ENCODE measurements at places on chromosomes 3 and 15.
A peak's percentile ranks its signal among the peaks of the same experiment; 100 is the strongest.

GRCh38 chr3:167031364-167032049, 348.6 kb downstream of the ZBBX start:
- DNase-seq: no peak

DNA sequence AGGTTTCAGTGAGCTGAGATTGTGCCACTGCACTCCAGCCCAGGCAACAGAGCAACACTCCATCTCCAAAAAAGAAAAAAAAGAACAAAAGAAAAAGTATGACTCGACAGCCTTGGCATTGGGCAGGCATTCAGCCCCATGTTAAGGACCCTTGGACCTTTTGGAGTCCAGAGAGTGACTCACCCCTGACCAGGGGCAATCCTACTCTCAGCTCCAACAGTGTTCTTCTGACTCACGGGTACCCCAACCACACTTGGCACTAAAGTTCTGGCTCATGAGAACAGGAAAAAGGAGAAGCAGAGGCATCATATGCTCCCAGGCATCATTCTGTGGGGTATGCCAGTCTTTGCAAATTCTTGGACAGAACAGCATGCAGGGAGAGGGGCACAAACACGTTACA, 252.4 kb upstream of the HES1 start:
- DNase-seq: no peak

DNA sequence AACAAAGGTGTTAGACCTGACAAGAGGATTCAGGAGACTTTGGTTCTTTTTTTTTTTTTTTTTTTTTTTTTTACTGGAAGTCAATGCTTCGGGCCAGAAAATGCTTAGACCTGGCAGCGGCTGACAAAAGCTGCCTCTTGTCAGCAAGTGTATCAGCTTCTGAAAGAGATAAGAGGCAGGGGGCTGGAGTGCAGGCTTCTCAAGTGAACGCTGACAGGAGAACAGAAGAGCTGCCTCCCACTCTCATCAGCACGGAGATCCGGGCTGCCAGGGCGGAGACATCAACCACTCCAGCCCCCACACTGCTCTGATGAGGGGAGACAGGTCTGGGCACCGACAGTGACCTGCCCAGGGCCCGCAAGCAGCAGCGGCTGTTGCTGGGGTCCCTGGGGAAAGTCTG, 9.4 kb upstream of the SCN5A start:
- DNase-seq: no peak

- DNase-seq: peak; percentile 65
Measured at GRCh38 chr15:60591496-60592370, 112.8 kb upstream of the ICE2 start.

DNA sequence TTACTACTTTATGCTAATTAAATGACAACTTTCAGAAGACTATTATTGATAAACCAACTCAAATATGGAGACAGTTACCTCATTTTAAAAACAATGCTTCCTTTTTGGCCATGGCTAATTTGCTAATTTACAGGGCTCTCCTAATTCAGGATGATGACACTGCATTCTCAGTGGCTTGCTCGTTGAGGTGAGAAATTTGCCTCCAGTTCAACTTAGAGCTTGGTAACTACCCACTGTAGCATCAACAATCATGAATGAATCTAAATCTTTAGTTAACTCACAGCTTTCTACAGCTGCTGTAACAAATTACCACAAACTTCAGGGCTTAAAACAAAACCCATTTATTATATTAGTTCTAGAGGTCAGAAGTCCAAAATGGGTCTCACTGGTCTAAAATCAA, 14.0 kb downstream of the PBRM1 start:
- no peak for DNase-seq

DNA sequence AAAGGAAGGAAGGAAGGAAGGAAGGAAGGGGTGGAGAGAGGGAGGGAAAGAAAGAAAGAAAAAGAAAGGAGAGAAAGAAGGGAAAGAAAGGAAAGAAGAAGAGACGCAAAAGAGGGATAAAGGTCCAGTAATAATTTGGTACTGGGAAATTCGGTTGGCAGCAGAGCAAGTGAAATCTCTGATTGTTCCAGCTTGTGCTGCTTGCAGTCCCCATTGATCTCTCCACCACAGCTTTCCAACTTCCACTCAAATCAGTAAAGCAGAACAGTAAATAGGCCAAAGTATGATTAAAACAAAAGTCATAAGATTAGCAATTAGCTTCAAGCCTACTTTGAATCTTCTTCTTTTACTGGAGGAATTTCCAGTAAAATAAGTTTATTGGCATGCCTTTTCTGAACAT, 357.2 kb downstream of the ROBO1 start:
- DNase-seq: no peak

- peak; percentile 65 for DNase-seq
Measured at GRCh38 chr15:73927003-73927475, 777 bp downstream of the LOXL1 start.
